CD4-positive, alpha-beta T cell treated with Interleukin-4 for 1 hour (primary cell): ENCODE measurements at places on chromosomes 2 and 18.

DNA sequence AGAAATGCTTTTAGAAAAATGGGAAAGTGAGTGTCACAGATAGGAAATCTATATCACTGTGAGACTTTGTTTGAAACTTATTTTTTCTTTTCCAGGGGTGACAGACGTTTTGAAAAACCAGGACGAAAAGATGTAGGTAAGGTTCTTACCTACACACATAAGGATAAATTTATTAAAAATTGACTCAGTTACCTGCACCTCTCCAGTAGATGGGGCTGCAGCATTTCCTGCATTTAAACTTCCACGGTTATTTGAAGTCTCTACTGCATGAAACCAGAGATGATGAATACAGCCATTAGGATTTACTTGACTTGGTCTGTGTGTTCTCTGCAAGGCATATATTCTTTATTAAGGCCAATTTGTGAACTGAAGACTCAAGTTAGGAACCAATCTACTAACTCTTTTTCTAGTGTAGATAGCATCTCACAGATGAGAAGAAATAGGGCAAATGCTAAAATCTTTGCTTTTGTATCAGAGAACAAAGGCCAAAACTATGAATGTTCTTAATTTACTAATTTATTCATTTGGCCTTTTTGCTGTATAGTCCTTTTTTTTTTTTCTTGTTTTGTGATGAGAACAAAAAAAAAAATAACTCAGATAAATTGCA, 15.0 kb downstream of the KCNJ13 start:
- peak; percentile 40 for DNase-seq

DNA sequence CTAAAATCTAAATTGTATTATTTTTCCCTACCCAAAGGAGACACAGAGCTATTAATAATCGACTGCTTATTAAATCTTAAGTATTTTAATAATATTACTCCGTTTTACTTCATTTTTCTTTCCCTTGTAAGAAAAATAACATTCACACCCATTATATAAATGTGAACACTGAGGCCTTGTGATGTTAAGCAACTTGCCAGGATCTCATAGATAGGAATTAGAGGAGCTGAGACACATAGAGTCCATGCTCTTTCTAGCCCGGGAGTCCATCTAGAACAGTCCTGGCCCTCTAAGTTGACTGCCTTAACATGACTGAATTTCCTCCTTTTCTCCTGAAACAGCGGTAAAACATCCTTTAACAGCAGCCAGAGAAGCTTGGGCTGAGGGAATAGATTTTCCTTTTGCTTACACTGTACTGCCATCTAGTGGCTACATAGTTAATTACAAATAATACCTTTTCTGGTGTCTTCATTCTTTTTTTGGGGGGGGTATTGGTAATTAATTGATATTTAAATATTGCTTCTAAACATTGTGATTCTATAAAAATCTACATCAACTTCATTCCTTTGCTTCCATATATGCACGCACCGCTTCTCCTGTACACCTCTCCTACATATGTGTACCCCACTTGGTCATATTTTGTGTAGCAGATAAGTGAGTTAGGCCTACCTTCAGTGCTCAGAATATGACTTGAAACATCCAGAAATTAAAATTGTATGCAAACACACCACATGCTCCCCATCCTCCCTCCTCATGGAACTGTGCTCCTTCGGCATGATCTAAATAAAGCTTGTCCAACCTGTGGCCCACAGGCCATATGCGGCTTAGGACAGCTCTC, 125.8 kb upstream of the HNMT start:
- no peak for DNase-seq

DNA sequence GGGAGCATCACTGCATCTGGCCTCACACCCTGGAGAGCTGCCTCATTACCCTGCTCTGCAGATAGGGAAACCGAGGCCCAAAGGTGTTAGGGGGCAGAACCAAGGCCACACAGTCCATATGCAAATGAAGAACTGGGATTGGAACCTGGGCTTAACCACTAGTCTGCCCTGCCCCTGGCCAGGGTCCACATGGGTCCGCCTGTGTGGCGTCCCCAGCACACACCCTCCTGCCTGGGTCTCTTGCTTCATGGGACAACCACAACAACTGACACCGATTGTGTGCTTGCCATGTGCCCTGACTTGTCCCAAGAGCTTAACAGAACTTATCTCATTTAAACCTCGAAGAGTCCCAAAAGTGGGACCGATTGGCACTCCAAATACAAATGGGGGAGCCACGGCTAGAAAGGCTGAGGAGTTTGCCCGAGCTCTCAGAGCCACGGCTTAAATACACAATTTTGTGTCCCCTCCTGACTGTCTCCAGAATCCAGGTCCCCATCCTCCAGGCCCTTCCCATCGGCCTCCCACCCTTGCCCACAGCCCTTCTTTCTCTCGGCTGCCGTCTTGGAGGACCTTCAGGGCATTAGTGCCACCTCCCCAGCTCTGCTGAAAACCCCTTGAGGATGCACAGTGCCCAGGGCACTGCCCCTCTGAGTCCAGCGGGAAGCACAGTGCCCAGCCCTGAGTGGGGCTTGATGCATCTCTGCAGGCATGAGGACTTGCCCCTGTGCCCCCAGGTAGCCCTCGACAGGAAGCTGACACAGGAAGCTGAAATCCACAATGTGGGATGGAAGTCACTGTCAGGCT, 5.8 kb upstream of the DUSP2 start:
- DNase-seq = no peak

DNA sequence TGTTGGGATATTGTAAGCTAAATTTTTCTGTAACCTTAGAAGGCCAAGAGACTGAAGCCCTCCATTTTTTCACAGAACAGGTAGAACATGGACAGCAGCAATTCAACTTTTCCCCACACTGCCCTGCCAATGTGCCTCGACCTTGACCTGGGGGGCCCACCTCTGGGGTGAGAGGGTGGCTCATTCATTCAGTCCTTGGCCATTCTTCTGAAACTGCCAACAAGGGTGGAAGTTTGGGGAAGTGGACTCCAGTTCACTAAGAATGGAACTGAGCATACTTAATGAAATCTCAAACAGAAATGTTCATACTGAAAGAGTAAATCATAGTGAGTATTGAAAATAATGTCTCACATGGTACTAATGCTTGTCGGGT, 1.1 kb downstream of the EEF1B2 start:
- no peak for DNase-seq

- DNase-seq = peak; percentile 2
Measured at GRCh38 chr2:109383505-109384307, 230.1 kb downstream of the SEPTIN10 start.

DNA sequence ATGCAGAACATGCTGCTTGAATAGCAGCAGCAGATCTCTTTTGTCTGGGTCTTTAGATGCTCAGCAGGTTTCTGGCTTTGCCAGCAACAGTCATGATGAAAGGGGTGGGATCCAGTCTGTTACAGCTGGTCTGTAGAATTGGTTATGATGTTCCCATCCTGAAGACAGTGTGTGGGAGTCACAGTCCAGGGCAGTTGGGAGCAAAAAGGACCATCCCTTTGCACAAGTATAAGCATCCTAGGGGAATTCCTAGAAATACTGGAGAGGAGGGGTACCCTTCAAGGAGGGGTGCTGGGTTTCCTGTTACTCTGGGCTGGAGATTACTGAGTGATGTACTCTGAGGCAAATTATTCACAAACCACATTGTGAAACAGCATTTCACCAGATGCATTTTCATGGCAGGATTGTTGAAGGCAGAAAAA, 119.9 kb upstream of the RND3 start:
- DNase-seq = no peak

DNA sequence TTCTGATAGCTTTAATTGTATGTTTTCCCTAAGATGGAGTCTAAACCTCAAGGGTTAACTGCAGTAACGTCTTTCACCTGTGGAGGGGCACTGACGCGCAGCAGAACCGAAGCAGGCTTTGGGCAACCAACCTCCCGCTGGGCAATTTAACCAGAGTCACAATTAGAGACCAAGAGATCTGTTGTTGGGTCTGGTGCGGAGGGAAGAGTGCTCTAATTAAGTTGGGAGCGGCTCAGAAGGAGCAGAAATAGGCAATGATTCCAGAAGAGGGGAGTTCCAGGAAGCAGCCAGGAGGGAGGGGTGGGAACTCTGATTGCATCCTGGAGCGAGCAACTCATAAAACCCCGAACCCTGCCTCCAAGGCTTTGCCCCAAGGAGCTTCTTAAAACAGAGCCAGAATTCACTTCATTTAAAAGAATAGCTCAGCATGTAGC, 245.8 kb downstream of the PAX3 start:
- DNase-seq = no peak

DNA sequence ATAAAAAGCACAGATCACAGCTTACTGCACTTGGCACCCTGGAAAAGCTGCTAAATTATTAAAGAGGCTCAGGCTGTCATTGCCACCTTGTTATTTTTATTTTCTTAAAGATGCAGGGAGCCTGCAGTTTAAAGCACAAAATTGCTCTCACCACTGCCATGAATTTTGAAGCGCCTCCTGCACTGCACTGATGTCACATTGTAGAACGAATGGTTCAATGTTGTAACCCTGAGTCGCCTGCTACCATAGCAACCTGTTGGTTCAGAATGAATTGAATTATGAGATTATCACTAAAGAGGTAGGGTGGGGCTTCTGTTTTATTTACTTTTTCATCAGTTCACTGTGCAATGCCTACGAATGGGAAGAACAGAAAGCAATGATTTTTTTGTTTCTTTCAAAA, 16.5 kb downstream of the SCG2 start:
- DNase-seq = no peak

DNA sequence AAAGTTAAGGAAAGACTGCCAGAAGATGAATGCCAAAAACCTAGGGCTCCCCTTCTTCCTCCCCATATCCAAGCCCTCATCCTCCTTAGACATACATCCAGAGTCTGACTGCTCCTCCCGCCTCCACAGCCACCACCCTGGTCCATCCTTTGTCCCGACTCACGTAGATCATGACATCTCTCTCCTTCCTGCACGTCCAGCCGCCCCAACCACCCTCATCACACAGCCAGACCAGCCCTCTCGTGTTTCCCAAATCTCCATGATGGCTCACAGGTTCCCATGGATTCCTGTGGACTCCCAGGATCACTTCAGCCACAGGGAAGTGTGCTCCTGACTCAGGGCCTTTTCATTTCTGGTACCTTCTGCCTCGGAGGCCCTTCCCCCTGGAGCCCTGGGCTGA, 47.8 kb upstream of the CAB39 start:
- DNase-seq = no peak

- DNase-seq = no peak
Measured at GRCh38 chr2:109364217-109364616, 235.2 kb downstream of the SH3RF3 start.

DNA sequence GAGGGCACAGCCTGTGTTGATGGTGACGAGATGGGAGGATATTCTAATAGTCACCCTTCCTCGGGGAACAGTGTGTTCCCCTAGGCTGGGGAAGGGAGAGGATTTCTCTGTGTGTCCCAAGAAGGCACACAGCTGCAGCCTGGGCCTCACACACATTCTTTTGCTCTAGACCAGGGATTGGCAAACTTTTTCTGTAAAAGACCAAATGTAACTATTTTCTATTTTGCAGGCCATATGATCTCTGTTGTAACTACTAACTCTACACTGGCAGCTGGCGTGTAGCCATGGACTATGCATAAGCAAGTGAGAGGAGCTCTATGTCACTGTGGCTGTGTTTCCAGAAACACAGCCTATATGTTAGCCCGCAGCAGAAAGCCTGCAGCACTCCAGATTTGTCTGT, 65.8 kb downstream of the ARHGAP28 start:
- no peak for DNase-seq

GRCh38 chr2:196702641-196703040, 63.1 kb downstream of the CCDC150 start:
- no peak for DNase-seq

DNA sequence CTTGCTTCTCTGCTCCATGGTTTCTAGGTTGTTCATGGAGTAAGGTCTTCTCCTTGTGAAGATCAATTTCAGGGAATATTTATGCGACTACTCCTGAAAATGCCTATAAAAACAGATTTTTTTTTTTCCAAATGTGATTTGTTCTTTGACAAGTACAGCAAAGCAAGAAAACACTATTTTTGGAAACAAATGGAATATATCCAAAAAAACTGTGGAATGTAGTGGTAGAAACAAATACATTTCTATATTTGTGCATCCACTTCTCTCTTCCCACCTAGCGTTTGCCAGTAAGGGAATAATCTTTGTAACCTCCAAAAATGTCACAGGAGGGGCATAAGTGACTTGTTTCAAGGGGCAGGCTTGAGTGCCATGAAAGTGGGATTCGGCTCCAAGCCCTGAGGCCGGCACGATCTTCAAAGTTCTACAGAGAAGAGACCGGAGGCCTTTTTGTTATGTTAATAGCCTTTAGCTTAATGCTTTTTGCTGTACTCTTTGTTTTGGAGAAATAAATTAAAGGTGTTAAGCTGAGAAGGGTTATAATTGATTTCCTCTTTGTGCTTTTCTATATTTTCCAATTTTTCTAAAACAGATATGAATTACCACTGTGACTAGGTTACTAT, 200.6 kb downstream of the NRP2 start:
- DNase-seq = no peak

DNA sequence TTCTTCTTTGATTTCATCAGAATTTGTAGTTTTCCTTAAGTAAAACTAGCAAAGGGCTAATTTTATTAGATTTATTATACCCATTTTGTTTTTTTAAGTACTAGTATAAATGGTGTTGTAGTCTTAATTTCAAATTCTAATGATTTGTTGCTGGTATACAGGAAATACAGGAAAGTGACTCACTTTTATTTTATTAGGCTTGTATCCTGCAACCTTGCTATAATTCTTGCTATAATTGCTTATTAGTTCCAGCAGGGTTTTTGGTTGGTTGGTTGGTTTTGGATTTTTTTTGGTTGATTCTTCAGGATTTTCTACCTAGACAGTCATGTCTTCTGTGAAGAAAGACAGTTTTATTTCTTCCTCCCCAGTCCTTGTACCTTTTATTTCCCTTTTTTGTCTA, 110.6 kb upstream of the IL1R2 start:
- no peak for DNase-seq

DNA sequence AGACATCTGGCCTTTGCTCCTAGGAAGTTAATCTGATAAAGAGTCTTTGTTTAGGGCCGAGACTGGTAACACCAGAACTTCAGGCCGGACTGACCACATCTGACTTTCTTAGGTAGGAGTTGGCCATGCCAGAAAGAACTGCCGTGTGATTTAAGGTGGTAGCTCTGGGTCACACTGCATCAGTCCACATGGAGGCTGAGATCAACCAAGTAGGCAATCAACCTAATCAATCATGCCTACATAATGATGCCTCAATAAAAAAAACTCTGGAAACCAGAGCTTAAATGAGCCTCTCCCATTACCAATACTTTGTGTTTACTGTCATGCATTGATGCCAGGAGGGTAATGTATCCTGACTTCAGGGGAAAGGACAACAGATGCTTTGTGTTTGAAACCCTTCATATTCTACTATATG, 44.1 kb upstream of the ORC2 start:
- DNase-seq = no peak

- no peak for DNase-seq
Measured at GRCh38 chr2:168843253-168843652, 40.8 kb downstream of the NOSTRIN start.

GRCh38 chr2:112482309-112483041, 519 bp downstream of the TTL start:
- DNase-seq = peak; percentile 7
